ENCODE measurements at places on chromosomes 2 and 18. TPM values are rescaled to one million over a fixed set of nuclear protein-coding genes. Genes with fewer than 3 reads are reported as not detected.

The TBC1D8 gene
- 27.4 TPM for polyA plus RNA-seq

The ELOA2 gene
- polyA plus RNA-seq = not detected

The MEP1B gene
- not detected for polyA plus RNA-seq

The TGFBRAP1 gene
- polyA plus RNA-seq = 9.0 TPM

The GALR1 gene
- polyA plus RNA-seq = 0.03 TPM

The FOXD4L1 gene
- polyA plus RNA-seq = 1.6 TPM

The PRKAG3 gene
- 18.3 TPM for polyA plus RNA-seq

The SLC4A3 gene
- polyA plus RNA-seq = 5.6 TPM

Measured in muscle of back (tissue), 13 donors.